ENCODE measurements at places on chromosomes 1 and 21.

DNA sequence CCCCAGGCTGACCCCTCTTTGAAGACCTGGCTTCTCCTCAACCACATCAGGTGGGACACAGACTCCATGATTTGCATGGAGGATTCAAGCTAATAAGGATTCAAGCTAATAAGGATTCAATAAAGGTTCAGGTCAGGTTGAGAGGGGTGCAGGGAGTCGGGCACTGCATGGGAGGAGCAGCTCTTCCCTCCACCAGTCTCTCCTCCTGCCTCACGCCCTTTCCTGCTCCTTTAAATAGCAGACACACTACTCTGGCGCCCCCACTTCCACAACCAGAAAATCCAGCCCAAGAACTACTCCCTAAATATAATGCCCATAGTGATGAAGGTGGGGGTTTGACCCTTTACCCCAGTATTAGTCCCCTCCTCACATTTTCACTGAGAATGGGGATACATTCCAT is 7.1 kb downstream of the MEX3A start:
- no peak for DNase-seq

GRCh38 chr21:39874759-39875158 is 7.5 kb downstream of the PCP4 start:
- no peak for DNase-seq

DNA sequence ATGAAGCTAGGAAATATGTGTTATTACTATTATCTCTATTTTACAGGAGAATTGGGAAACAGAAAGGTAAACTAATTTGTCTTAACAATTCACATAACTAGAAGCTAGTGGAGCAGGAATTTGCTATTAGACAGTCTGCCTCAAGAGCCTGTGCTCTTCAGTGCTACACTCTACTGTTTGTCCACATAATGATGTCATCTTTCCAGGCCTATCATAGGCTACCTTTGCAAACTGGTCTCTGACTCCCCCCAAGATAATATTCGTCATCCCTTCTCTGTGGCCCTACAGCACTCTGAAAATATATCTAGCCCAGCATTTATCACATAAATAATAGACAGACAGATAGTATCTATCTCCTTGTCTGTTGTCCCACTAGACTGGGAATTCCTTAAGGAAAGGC is 34.1 kb downstream of the TRIT1 start:
- DNase-seq: no peak

DNA sequence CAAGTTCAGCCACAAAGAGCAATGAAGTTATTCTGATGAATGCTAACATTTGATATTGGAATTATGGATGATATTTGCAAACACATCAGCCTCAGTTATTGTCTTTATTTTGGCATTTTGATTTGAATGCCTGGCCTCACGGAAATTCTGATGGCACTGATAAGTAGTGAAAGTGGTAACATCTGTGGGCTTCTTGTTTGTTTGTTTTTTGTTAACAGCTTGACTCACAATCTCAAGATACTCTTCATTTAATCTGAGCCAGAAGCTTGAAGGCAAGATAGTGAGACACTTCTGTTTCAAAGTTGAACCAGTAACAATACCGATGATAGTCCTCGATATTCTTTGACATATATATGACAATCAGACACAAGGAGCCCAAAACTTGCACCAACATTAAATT is 182.9 kb upstream of the NFIA start:
- no peak for DNase-seq

DNA sequence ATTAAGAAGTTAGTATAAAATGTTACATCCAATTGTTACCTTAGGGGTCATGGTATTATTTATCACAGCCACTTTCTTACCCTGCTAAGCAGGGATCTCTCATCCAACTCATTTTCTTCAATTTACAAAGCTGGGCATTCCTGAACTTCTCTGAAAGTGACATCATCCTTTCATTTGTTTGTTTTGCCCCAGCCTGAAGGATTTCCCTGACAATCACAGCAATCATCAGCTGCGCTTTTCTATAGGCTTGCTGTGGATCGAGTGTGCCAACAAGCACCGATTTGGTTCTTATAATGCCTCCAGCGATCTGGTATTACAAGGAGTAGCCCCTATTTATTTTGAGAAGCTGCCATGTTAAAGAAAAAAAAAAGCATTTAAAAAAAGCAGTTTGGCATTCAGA is 240.2 kb downstream of the USH2A start:
- no peak for DNase-seq

DNA sequence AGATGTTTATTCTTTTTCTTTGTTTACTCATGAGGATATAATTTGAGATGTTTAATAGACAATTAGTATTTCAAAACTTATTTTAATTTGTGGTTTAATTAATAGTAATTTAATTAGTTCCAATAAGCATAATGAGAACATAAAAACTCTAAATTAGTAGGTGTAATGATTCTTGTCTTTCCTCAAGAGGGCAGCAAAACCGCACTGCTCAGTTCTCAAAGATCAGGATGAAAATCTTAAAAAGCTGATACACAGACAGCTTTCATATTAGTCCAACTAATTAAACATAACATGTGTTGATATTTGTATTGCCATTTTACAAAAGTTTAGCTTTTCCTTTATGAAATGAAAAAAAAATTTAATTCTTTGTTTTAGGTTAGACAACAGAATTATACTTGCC is 106.7 kb upstream of the C21orf91 start:
- DNase-seq: peak; percentile 25

GRCh38 chr1:235076504-235077162 is 52.0 kb downstream of the TOMM20 start:
- no peak for DNase-seq

- DNase-seq: no peak
Observed at GRCh38 chr1:75097654-75098053, 36.5 kb upstream of the LHX8 start.

GRCh38 chr1:110634455-110635311 is 28.5 kb upstream of the KCNA2 start:
- peak; percentile 94 for DNase-seq

DNA sequence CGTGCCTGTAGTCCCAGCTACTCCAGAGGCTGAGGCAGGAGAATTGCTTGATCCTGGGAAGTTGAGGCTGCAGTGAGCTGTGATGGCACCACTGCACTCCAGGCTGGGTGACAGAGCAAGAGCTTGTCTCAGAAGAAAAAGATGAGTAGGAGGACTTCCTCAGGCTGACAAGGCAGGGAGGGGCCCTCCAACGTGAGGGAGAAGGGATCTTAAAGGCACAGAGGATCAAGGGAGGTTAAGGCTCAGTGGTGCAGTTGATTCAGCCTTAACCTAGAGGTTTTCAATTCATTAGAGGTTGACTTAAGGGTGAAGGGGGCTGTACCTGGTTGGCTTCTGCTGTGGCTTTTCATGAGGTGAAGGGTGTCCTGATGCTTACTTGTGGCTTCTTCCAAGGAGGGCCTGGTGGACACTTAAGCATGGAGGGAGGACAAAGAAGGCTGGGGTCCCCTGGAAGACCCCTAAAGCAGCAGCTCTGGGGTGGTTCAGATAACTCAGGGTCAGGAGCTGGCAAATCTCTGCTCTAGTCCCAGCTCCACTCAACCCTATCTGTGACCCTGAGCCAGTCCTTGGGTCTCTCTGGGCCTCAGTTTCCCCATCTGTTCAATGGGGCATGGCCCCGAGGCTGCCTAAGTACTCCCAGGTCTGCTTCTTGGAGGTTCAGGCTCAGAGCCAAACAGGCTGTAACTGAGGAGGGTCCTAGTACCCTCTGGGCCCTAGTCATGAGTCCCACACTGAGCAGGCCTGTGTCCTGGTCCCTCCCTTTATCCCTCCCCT is 6.3 kb downstream of the EXTL1 start:
- DNase-seq: no peak

DNA sequence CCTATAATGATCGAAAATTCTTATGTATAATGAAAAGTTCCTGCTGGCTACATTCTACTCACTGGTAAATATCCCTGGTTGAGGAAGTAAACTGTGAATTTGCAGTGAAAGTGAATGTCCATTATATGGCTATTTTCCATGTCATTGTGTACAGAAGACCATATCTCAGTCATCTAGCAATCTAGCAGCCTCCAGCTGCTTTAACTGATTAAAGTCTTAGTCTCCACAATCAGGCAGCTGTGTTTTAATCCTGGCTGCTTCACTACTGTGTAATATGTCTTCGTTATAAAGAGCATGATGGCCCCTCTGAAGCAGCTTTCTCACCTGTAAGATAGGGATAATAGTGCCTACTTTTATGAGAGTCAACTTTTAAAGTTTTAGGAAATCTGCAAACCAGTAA is 11.4 kb downstream of the CLCA2 start:
- DNase-seq: no peak

DNA sequence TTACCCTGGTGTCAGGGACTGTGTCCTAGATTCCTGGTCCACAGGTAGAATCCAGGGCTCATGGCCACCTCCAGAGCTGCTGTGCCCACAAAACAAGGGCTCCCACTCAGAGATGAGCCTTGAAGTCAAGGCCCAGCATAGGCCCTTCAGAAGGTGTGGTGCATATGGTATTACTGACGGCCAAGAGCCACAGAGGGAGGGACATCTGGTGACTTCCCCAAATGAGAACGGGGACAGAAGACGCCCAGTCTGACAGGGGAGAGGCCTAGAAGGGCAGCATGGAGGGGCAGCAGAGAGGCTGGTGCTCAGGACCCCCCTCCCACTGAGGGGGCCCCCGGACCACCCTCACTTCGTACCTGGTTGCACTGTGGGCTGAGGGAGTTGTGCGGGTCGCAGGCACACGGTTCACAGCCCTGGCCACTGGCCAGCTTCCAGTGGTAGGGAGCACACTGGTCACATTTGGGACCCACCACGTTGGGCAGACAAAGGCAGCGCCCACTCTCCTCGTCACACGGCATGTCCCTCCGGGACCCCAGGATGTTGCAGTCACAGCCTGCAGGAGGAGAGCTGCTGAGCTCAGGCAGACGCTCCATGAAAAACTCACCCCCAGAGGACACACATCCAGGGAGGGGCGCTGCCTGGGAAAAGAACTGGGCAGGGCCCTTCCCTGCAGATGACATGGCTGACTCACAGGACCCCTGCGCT is 25.0 kb downstream of the LAMB3 start:
- DNase-seq: no peak

- no peak for DNase-seq
Observed at GRCh38 chr1:5525597-5526384, 466.4 kb downstream of the NPHP4 start.

DNA sequence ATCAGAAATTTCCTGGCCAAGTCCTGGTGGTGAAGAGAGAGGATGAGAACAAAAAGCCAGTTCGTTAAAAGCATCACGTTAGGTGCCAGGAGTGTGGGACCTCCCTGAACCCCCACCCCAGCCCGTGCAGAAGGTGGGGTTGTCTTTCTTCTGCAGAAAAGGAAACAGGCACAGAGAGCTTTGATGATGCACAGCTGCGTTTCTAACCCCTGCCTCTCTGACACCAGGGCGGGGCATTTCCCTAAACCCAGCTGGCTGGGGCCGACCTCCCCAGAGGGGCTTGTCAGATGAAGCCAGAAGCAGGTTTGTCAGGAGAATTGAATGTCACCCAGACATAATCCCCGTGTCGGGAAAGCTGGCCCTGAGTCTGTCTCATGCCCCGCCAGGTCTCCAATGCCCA is 189.3 kb upstream of the EDN2 start:
- DNase-seq: peak; percentile 58

GRCh38 chr21:34031835-34032370 is 41.5 kb upstream of the MRPS6 start:
- peak; percentile 65 for DNase-seq

DNA sequence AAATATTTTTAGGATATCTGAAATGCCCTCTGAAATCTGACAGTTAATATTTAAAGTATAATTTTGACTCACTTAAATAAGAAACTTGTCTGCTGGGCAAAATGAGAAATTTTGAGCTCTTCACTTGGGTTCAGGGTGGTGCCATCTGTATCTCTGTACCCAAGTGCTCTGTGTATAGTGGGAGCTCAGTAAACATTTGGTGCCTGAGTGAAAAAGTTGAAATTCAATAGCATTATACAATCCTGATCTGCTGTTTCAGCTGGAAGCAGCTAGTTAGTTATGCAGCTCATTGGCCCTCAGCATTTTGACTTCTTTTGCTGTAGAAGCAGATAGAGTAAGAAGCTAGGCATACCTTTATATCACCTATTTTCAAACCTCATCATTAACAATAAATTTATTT is 73.3 kb downstream of the RPE65 start:
- DNase-seq: no peak

DNA sequence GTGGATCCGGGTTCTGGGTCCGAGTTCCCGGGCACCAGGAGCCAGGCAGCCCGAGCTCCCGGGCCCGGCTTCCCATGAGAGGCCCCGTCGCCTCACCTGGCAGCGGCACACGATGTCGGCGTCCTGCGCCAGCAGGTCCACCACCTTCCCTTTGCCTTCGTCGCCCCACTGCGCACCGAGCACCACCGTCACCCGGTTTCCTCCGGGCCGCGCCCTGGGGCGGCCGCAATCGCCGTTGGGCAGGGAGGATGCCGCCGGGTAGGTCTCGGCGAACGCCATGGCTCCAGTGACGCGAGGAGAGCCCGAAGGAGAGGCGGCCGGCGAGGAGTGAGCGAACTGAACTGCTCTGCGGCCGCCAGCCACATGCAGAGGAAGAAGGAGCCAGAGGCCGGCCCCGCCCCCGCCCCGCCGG is at the start of gene ADSS2:
Gene ADSS2 (minus strand): TSS at position 371 of the 412 bp plus-strand sequence. CDS start 92 bp downstream, at position 279.
- DNase-seq: no peak

DNA sequence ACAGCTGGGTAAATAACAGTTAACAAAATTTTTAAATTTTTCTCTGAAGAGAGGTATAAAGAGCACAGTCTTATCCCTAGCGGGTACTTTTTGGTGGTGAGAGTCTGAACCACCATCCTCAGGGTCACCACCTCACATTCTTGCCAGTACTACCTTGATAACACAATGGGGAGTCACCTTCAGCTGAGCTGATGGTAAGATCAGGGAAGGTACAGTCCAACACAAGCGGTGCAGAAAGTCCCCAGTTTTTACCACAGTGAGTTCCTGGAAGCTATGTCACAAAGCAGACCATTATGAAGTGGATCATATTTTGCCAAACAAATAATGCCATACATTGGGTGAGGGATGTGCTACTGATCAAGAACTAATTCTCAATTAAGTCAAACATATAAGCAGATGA is 176.9 kb downstream of the FASLG start:
- no peak for DNase-seq

DNA sequence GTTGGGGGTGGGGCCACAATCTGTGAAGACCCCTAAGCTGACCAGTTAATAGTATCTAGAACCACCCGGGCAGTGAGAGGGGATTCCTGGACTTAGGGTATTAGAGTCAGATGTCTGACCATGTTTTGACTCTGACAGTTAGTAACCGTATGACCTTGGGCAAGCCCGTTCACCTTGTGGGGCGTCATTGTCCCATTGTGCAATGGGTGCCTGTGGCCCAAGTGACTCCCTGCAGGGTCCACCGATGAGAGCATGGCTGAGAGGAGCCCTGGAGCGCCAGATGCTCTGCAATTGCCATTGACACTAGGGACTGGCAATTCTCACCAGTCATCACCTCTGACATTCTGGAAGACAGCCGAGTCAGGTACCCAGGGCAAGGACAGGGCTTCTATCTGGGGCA is 225.9 kb upstream of the CSF3R start:
- DNase-seq: no peak

- no peak for DNase-seq
Observed at GRCh38 chr1:228341450-228341813, 65.2 kb downstream of the TRIM11 start.

DNA sequence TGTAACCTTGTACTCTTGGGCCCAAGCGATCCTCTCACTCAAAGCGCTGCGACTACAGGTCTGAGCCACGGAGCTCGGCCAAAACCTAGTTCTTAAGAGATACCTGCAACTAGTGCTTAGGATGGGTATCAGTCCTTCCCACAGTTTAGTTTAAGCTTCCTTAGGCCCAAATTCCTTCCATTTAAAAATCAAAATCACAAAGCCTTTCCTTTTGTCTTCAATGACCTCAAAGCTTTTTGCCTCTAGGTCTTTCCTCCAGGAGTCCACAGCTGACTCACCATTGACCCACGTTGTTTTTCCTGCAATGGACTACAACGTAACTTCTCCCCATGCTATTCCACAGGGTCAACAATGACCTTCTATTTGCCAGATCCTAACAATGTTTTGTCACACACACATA is 64.0 kb downstream of the APP start:
- DNase-seq: no peak

Data from GM12865 (cell line).